Activated CD4-positive, alpha-beta memory T cell treated with anti-CD3 and anti-CD28 coated beads for 36 hours (primary cell): ENCODE measurements at places on chromosomes 11 and 22.
A peak's percentile ranks its signal among the peaks of the same experiment; 100 is the strongest.

GRCh38 chr11:73270855-73271477, 1.2 kb upstream of the P2RY6 start:
- peak; percentile 5 for DNase-seq

GRCh38 chr11:15622231-15622890, 507.6 kb downstream of the INSC start:
- DNase-seq, result no peak

DNA sequence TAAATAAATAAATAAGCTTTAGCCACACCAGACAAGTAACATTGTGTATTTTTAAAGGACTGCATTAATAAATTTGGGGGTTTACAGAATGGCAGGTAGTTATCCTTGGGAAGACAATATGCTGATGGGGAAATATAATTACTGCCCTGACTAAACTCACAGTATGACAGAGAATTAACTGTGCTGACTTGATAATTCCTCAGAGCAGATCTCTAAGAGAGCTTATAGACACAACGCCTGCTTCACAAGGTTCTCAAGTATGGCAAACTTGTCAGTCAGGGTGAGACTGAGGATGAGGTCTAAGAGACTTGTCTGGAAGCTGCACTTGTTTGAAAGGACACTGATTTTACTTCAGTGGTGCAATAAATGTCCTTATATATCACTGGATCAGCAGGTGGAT, 3.3 kb downstream of the OR51B4 start:
- DNase-seq, result no peak

- no peak for DNase-seq
Observed at GRCh38 chr22:27617214-27617881, 184.2 kb downstream of the MN1 start.
